ENCODE measurements at places on chromosomes 7 and 10.

DNA sequence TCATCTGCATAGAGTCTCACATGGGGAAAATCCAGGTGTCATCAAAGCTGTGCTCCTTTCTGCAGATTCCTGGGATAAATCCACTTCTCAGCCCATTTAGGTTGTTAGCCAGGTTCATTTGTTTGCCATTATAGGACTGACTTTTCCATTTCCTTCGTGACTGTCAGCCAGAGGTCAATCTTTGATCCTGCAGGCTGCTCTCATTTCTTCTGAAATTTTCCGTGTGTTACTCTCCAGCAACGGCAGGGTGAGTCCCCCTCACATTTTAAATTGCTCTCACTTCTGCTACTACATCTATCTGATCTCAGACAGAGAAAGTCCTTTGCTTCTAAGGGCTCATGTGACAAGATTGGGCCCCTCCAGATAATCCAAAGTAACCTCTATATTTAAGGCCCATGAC lies 150.7 kb upstream of the BET1 start:
- no peak for DNase-seq

DNA sequence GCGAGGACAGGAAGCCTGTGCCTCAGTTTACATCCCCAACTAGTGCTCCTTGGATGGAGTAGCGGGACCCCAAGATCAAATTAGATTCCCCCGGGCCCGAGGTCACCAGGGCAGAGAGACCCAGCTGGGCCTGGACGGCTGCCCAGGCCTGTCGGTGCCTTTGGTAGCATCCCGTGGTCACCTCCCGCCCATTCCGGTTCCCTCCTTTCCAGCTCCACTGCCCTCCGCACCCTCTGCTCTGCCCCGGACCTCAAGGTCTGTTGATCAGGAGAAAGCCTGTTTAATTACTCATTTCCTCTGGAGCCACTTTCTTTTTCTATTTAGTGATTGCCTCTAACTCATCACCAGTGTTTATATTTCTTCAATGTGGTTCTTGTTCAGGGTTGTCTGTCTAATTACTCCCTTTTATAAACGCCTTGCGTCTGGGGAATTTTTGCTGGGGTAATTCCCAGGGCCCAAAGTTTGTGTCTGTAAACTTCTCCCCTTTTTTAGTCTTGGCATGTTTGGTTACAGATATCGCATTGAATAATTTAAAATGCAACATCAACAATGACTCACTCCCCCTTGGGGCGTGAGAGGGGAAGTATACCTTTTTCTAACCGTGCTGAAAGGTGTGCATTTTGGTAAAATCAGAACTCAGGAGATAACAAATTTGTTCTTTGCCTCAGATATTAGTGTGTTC lies 1.9 kb downstream of the FOXK1 start:
- peak; percentile 64 for DNase-seq

DNA sequence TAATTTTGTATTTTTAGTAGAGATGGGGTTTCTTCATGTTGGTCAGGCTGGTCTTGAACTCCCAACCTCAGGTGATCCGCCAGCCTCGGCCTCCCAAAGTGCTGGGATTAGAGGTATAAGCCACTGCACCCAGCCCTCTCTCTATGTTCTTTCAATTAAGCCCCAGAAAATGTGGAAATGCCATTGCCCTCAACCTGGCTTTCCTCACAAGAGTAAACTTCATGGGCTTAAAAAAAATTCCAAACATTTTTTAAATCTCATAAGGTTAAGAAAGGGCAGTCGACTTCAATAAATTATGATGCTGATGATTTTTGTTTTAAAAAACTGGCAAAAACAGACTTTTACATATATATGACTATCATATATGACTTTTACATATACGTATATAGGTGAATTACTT lies 107.6 kb downstream of the TES start:
- no peak for DNase-seq

DNA sequence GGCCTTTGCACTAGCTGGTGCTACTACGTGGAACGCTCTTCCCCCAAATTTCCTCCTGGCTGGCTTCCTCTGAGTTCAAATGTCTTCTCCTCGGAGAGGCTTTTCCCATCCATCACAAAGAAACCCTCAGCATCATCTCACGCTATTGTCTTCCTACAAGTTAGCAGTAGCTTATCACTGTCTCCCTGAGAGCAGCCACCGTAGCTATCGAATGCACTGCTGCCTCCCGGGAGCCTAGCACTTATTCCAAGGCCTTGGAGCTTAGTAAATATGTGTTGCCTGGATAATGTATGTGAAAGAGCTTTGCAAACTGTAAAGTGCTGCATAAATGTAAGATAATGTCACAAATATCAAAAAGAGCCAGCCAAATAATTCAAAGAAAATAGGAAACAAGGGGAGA lies 124.4 kb downstream of the KCNMA1 start:
- DNase-seq = no peak

- DNase-seq = no peak
These were observed 18.3 kb downstream of the GPER1 start for GRCh38 chr7:1106063-1106792.

- no peak for DNase-seq
These were observed 631 bp downstream of the RTKN2 start for GRCh38 chr10:62268027-62268398.

DNA sequence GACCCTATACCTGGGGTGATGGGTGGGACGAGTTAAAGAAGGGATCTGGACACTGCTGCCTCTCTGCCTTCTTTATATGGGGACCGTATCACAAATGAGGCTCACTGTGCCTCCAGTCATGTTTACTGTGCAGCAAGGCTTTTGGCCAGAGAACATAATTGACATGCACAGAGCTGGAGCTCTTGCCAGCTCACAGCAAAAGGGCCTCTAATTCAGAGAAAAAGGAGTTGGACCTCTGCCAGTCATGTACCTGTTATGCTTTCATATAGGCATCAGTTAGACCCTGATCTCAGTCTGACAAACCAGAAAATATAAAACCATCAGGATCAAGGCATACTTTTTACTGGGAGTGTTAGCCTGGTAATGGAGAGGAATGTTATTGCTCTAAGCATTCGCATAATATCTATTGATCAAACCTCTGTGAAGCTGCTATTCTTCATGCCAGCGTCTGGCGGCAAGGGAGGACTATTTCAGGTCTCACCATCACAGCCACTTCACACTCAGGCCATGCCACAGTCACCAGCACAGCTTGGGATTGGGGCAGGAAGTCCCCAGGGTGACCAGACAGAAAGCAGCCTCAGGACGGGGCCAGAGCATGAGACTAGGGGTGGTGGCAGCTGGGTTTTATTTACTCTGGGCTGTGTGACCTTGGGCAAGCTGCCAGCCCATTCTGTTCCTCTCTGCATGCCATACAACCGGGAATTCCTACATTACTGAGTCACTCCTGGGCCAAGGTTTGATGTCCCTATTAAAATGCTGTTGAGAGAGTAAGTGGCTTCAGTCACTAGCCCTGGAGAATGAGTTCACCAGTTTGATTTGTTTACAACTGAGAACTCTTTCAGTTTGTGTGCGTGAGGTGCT lies 90.1 kb downstream of the NPSR1 start:
- DNase-seq = peak; percentile 82

GRCh38 chr10:28875549-28876081 lies 198.3 kb downstream of the BAMBI start:
- no peak for DNase-seq

GRCh38 chr10:14884082-14884481 lies 5.4 kb downstream of the SUV39H2 start:
- DNase-seq = no peak

DNA sequence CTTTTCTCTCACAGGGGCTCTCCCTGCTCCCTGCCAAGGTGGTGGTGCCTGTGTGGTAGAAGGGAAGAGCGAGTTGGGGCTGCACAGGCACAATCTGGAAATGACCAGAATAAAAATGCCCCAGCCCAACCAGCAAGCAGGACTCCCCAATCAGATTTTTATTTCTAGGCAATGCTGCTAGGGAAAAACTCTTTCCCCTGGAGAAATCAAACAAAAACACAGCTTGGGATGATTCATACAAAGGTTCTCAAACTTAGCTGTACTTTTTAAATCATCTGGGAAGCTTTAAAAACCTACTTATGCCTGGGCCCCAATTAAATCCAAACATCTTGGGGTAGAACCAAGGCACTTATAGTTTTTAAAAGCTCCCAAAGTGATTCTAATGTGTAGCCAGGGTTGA lies 243.2 kb downstream of the HTR7 start:
- DNase-seq = no peak

DNA sequence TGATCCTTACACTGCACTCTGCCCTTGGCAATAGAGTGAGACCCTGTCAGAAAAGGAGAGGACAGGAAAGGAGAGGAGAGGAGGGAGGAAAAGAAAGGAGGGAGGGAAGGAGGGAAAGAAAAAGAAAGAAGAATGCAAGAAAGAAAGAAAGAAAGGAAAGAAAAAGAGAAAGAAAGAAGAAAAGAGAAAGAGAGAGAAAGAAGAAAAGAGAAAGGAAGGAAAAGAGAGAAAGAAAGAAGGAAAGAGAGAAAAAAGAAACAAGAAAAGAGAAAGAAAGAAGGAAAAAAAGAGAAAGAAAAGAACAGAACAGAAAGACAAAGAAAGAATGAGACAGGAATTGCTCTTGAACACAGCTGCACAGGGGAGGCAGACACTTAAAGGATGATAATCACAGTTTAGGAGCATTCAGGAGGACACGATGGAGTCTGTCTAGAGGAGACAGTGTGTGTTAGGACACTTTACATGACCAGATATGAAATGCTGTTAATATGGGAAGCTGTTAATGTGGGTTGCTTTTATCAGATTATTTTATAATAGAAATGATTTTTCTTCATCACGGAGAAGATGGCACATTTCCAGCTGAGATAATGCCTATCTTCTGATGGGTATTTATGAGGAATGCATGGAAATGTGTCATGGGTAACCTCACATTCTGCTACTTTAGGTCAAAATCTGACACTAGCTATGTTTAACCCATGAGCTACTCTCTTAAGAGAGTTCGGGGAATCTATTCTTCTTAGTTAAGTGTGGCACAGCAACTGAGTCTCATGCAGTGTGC lies 160.5 kb downstream of the BAMBI start:
- no peak for DNase-seq

- no peak for DNase-seq
These were observed 47.5 kb downstream of the TMEM209 start for GRCh38 chr7:130157700-130158099.

DNA sequence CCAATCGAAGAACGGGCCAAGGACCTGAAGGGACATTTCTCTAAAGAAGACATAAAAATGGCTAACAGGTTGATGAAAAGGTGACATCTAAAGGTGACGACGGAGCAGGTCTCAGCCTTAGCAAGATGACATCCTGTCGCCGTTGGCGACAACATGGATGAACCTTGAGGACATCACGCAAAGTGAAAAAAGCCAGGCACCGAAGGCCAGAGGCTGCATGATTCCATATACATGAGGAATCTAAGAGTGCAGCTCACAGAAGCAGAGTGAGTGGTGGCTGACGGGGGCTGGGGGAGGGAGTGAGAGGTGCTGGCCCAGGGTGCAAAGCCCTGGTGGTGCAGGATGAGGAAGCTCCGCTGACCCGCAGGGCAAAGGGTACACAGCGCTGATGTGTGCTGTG lies 34.1 kb upstream of the NKX6-2 start:
- DNase-seq = no peak

GRCh38 chr10:92590623-92591549 lies 2.0 kb upstream of the KIF11 start:
- DNase-seq = peak; percentile 31
